ENCODE measurements at places on chromosomes 2 and 18.

GRCh38 chr2:9941996-9942390 is 9.5 kb upstream of the GRHL1 start:
- DNase-seq: no peak

DNA sequence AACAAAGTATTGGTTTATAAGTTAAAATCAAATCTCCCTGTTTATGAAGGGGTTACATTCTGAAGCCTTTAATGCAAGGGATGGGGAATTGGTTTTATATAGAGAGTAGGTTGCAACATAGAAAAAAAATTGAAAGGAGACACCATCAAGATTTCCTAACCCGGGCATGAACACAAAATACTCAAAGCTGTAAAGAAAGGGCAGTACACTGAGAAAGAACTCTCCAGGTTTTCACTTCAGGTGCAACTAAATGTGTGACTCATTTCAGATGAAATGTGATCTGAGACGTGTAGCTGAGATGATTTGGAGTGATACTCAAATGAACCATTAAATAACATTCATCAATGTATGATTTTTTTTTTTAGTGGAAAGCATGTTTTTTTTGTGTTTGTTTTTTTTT is 43.6 kb downstream of the SANBR start:
- no peak for DNase-seq

GRCh38 chr2:171452773-171453172 is 18.7 kb downstream of the DCAF17 start:
- DNase-seq: no peak

- DNase-seq: no peak
Observed at GRCh38 chr2:40758401-40759155, 306.7 kb upstream of the SLC8A1 start.

DNA sequence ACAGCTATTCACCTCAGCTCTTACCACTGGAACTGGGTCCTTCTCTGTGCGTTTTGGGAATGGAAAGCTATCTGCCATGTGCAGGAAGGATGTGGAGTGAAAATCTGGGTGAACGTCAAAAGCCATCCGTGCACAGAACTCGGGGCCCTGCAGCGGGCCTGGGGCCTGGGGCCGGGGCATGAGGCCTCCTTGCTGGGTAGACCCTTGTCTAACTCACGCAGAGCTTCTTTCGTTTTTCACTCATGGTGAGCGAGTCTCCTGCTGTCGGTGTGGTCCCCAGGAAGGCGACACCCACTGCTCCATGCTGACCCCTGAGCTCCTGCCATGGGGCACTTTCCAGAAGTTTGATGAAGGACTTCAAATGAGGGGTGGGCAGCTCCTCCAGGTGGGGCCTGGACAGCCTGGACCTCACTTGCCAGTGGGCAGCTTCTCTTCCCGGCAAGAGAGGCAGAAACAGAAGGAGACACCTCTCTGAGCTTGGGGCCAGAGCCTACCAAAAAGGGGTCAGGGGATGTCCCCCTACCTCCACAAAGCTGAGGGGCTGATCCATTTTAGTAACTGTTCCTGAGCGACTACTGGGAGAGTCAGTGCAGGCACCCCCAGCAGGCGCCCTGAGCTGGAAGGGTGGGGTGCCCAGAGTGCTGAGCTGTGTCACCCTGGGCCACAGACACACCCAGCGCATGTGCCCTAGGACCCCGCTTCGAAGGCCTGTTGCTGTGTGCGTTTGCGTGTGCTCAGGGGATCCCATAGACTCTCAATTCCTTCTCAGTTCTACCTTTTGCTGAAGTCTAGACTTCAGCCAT is 117.7 kb upstream of the HDAC4 start:
- no peak for DNase-seq

DNA sequence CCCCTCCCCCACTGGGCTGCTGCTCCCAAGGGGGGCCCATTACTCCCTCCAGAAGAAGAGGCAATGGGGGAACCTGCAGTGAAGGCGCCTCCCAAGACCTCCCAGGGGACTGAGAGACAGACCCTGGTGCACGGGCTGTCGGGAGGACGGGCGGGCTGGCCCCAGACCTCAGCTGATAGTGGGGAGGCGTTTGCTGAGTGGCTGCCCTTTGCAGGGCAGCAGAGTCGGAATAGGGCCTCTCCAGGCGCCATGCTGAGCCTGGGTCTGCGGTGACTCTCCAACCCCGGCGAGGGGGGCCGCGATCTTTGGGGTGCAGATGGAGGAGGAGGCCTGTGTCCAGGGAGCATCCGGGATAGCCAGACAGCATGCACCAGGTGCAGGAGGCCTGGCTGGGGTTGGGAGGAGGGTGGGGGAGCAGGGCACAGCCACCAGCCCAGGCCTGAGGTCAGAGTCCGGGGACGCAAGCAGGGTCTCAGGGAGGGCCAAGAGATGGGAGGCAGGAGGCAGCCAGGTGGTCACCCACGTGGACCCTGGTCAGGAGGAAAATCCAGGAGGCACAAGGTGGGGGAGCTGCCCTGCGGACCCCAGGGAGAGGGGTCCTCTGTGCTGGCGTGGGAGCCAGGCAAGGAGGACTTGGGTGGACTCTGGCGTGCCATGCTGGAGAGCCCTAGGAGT is 11.0 kb downstream of the CROCC2 start:
- DNase-seq: no peak

GRCh38 chr2:12742891-12743290 is 26.2 kb downstream of the TRIB2 start:
- DNase-seq: no peak

DNA sequence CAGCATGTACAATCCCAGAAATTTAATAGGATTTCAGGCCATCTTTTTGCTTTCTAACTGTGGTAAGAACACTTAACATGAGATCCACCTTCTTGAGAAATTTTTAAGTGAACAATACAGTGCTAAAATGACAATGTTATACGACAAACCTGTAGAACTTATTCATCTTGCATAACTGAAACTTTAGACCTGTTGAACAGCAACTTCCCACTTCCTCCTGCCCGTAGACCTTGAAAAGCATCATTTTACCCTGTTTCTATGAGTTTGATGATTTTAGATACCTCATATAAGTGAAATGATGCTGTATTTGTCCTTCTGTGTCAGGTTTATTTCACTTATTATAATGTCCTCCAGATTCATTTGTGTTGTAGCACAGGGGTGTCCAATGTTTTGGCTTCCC is 128.2 kb downstream of the CD226 start:
- DNase-seq: no peak

DNA sequence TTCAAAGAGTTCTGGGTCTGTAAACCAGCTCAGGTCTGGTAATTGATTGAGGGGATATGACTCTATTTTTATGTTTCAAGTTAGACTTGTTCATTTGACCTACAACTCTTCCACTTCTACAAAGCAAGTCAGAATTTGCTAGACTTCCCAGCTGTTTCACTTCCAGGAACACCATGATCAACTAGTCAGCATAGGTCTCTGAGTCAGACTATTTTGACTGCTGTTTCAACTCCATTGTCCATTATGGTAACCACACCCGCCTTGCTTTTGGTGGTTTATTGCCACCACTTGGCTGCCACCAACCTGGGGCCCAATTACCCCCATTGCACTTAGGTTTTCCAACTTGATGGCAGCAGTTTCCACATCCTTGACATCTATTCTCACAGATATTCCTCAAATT is 116.6 kb downstream of the LAMA3 start:
- no peak for DNase-seq

Data from RKO (cell line).